Activated naive CD8-positive, alpha-beta T cell treated with anti-CD3 and anti-CD28 coated beads, Interleukin-2, amount 10 ng/mL, durations not matched to agents 7 days and 5 days (primary cell): ENCODE measurements at places on chromosomes 5 and 9.

DNA sequence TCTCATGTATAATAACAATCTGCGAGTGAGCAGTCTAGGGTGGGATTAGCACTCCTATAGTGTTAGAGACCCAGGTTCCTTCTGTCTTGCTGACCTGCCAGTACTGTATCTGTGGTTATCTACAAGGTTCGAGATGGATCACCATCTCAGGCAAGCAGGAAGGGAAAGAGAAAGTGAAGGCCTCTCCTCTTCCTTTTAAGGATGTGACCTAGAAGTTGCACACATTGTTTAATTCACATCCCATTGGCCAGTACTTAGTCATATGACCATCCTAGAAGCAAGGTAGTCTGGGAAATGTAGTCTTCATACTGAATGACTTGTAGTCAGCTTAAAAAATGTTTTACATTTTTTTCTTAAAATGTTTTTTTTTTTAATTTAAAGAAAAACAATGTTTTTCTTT is 168.6 kb downstream of the CARTPT start:
- DNase-seq, result no peak

- DNase-seq, result no peak
Observed at GRCh38 chr5:111385970-111386831, 126.1 kb downstream of the STARD4 start.

- DNase-seq, result no peak
Observed at GRCh38 chr5:157665467-157666070, 5.8 kb upstream of the C5orf52 start.

DNA sequence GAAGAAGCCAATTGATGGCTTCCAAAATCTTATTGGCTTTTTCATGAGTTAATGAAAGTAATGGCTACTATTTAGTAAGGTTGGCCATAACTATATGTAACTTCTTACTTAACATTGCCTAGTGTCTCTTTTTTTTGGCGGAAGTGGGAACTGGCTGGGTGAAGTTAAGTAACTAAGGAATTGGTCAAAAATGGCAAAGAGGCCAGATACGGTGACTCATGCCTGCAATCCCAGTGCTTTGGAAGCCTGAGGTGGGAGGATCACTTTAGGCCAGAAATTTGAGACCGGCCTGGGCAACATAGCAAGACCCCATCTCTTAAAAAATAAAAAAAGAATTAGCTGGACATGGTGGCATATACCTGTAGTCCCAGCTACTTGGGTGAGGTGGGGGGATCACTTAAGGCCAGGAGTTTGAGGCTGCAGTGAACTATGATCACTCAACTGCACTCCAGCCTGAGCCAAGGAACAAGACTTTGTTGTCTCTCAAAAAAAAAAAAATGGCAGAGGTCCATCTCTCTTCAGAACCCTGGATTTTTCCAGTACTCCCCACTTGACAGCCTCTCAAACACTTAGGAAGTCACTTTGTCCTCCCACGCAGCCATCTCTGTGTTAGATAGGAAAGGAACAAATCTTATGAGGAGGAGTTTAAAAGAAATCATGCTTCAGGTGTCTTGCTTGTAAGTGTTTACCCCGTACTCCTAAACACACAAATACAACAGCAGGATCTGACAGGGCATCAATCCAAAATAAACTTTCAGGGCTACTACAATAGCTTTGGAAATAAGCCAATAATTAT is 75.7 kb downstream of the TEK start:
- no peak for DNase-seq

DNA sequence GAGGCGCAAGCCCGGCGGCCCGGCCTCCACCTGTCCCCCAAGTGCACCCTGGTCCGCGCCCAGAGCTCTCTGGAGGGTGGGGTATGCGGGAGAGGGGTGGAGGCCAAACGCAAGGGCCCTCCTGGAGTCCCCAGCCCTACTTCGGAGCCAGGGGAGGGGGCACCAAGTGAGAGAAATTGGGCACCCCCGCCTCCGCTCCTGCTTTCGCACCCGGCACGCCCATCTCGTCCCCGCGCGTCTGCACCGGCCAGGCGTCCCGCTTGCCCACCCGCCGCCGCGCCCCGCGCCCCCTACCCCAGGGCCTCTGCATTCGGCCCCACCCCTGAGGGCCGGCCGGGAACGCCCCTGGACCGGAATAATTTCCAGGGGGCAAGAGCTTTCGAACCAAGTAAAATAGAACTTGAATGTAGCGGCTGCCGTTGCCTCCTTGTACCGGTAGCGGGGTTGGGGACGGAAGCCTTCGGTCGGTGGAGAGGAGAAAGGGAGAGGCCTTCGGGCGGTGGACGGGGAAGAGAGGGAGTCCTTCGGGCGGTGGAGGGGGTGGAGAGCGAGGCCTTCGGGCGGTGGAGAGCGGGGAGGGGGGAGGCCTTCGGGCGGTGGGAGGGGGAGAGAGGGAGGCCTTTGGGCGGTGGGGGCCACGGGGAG is 694 bp upstream of the PHPT1 start:
- DNase-seq, result peak; percentile 67

DNA sequence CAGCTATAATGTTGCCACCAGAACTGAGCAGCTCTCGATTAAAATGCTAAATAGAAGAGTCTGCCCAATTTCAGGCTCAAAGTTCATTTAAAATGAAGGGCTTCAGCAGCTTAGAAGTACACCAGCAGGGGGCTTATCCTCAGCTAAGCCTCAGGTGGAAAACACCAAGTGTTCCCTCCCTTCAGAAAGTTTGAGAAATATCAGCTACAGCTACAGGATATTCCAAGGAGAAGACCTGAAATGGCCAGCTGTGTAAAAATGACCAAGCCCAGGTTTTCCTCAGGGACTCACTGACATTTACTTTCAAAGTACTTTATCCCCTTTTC is 395.4 kb downstream of the DTWD2 start:
- DNase-seq, result no peak

- DNase-seq, result no peak
Observed at GRCh38 chr9:4618700-4619099, 43.4 kb upstream of the PLPP6 start.

DNA sequence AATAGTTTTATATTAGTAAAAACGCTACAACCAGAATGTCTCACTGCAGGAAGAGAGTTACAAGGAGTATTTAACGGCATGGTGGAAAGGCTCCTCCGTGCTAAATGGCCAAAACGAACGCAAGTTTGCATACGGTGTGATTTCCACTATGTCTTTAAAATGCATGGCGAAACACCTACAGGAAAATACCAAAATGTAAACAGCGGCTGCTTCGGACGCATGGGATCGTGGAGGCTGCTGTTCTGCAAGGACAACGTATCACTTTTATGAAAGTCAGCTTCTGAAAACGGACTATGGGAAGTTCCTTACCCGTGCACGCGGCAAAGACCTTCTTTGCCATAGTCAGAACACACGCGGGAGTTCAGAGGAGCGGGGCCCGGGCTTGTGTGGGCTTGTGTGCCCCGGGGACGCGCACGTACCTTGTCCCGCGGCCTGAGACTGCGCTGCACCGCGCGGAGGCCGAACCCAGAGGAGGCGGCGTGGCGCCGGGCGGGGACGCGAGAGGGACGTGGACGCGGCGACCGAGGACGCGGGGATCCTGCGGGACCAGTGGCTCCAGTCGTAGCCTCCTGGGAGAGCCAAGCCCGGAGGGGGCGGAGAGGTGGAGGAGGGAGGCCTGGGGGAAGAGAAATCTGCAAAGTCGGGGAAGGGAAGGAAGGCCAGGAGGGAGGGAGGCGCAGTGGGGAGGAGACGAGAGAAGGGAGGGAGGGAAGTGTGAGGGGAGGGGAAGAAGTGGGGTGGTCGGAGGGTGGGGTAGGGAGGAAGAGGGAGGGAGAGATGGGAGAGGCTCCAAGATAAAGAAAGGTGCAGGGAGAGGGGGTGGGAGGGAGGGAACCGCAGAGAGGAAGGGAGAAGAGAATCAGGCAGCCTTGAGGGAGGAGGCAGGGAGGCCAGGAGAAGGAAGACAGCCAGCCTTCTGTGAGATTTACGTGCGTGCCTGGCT is at the start of gene CMBL:
Gene CMBL, minus strand, starts transcription at position 697 of the 943 bp plus-strand sequence. CDS start 17,140 bp downstream, outside the sequence.
- peak; percentile 53 for DNase-seq

GRCh38 chr9:94632737-94633136 is 6.6 kb downstream of the FBP1 start:
- no peak for DNase-seq

DNA sequence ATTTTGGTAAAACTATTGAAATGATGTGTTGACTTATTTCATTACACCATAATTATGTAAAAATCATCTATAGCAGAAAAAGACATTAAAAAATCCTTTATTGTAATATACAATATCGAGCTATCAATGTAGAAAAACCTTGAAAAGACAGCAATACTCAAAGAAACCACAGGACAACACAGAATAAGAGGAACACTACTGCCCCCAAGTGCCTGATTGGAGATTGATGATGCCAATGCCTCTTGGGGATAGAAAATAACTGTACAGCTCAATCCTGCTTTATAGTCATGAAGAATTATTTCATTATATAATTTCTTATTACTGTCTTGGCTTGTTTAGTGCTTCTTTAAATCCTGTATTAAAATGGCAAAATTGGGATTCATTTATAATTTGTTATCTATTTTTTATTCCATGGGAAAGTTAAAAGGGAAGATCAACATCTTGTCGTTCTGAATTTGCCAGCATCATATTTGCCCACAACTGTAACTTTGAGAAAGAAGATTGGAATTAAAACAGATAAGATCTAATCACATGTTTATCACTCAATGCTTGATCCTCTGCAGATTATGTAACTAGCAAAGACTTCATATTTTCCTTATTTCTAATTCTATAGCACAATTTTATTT is 337.5 kb downstream of the CDH9 start:
- no peak for DNase-seq

- peak; percentile 32 for DNase-seq
Observed at GRCh38 chr5:149959406-149960236, 937 bp upstream of the SLC26A2 start.

- DNase-seq, result no peak
Observed at GRCh38 chr5:14840624-14841023, 31.0 kb downstream of the ANKH start.

- DNase-seq, result no peak
Observed at GRCh38 chr5:180915924-180916323, 17.0 kb downstream of the BTNL8 start.

DNA sequence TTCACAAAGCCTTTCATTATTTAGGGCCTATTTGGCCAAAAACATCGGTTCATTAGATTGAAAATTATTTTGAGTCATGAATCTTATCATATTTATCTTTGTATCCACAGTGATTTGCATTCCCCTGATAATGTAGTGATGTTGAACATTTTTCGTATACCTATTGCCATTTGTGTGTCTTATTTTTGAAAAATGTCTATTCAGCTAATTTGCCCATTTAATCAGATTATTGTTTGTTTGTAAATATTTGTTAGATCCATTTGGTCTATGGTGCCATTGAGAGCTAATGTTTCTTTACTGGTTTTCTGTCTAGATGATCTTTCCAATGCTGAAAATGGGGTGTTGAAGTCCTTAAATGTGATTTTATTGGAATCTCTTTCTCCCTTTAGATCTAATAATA is 439.2 kb upstream of the TYRP1 start:
- DNase-seq, result no peak

DNA sequence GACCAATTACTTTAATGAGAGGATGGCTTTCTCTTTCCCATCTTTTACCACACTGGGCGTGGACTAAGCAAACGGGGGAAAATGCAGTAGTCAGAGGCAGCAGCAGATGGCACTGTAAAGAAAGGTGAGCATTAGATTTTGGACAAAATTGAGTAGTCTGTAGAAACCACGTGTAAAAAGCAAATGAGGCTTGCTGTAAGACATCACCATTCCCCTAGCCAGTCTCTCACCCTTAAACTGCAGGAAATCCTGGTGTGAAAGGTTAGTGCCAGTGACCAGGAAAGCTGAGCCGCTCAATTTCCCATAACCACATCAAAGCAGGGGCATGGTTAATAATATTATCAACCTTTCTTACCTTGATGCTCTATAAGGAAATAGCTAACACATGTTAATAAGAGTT is 31.8 kb downstream of the SPATA31C2 start:
- DNase-seq, result no peak

- DNase-seq, result no peak
Observed at GRCh38 chr9:4164356-4164755, 135.5 kb downstream of the GLIS3 start.

DNA sequence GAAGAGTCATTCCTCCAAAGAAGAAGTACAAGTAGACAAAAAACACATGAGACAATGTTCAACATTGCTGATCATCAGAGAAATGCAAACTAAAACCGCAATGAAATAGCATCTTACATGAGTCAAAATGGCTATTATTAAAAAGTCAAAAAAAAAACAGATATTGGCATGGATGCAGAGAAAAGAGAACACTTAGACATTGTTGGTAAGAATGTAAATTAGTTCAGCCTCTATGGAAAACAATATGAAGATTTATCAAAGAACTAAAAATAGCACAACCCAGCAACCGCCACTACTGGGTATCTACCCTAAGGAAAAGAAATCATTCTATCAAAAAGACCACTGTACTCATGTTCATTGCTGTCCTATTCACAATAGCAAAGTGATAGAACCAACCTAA is 157.5 kb downstream of the CHSY3 start:
- DNase-seq, result no peak

GRCh38 chr9:72554221-72554641 is 32.8 kb downstream of the TMC1 start:
- DNase-seq, result no peak

DNA sequence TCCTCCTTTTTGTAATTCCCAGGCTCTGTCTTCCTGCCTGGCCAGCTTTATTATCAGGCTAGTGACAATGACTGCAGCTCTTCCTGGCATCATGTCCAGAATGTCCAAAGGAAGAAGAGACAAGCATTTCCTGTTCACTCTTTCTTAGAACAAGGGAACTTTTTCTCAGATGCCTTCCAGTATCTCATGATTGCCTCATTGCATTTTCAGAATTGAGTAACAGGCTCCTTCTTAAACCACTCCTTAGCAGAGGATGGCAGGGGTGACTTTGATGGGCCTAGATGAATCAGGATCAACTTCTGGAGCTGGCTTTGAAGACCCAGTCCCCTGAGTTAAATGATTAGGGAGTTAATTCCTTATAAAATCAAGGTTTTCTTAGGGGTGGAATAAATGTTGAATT is 92.9 kb upstream of the RASGRF2 start:
- DNase-seq, result no peak

DNA sequence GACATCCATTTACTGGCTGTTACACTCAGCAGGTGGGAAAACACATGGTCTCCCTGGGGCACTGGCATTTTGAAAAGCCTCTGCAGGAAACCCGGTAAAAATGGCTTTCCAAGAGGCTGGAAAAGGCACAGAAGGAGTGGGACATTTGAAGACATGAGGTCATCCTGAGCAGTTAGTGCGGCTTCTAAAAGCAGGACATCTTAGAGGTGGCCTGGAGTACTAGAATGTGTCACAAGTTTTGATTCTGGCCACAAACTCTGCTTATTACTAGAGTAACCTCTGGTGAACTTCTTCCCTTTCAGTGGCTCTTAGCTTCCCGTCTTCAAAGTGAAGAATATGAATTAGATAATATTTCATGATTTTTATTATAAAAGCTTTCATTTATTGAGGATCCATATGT is 423.0 kb upstream of the BRINP1 start:
- no peak for DNase-seq
